GM12878 (cell line): ENCODE measurements at places on chromosomes 5 and 9. TPM values are rescaled to one million over a fixed set of nuclear protein-coding genes. Genes with fewer than 3 reads are reported as not detected.

Gene RNF208
- total RNA-seq = 10.7 and 12.0 TPM in 2 replicates

DNA sequence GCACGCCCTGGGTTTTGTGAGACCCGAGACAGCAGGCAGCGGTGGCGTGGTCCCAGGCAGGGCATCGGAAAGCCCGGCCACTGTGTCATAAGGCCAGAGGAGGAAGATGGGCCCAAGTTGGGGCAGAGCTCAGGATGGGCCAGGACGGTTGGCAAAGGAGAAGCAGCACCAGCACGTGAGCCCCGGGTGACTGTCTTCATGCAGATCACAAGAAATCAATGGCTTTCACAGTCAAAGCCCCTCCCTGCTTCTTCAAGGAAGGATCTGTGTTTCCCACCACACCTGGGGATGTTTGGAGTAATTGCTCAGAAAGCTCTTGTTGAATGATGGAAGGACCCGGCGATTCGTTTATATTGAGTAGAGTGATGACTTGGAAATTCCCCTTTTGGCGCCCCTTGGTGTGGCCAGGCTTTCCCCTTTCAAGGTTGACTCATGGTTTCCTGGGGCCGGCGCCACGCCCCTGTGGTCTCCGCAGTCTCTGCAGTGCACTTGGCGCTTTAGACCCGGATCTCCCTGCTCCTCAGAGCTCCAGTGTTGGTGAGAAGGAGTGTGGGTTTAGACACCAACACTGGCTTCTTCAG is 52.1 kb downstream of the IL31RA start:
- DNase-seq = peak; percentile 70

- peak; percentile 86 for DNase-seq
Observed at GRCh38 chr9:68546596-68547390, 6.1 kb upstream of the TMEM252 start.

DNA sequence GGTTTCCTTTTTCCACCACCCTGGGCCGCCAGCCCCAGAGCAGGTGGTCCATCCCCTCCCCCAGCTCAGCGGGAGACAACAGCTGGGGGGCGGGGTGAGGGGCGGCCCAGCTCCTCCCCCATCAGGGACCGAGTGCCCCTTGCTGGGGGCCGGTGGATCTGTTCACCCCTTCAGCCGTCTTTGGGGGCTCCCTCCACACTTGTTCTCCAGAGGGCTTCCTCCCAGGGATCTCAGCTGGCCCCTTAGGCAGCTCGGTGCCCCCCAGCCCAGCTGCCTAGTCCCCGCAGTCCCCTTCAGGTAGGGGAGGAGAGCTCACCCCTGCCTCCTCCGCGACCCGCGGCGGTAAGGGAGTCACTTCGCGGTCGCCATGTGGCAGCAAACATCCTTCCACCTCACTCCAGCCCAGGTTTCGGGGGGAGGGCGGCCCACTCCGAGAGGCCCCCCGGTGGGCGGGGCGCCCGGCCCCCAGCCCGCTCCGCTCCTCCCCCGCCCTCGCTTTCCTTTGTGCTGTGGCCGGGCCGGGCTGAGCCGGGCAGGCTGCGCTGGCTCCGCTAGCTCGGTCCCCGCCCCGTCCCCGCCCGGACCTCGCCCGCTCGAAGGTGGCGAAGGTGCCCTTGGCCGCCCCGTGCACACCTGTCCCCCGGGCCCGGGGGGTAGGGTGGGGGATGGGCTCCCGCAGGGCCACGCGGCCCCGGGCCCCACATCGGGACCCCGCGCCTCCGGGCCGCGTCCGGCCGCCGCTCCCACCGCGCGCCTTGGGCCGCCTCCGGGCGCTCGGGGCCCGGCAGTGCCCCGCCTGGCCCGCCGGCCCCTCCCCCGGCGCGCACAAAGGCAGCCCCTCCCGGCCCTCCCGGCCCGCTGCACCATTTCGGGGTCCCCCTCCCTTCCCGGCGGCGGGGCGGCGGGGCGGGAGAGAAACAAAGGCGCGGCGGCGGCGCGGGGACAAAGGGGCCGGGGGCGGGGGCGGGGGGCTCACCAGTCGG is 683 bp downstream of the DBN1 start:
- DNase-seq = no peak

- DNase-seq = no peak
Observed at GRCh38 chr5:141856037-141856790, 22.0 kb downstream of the PCDH1 start.

Gene KIF24
- 5.2 and 5.3 TPM in 2 replicates for total RNA-seq

GRCh38 chr5:5492087-5492933 is 69.8 kb downstream of the ICE1 start:
- DNase-seq = peak; percentile 25

DNA sequence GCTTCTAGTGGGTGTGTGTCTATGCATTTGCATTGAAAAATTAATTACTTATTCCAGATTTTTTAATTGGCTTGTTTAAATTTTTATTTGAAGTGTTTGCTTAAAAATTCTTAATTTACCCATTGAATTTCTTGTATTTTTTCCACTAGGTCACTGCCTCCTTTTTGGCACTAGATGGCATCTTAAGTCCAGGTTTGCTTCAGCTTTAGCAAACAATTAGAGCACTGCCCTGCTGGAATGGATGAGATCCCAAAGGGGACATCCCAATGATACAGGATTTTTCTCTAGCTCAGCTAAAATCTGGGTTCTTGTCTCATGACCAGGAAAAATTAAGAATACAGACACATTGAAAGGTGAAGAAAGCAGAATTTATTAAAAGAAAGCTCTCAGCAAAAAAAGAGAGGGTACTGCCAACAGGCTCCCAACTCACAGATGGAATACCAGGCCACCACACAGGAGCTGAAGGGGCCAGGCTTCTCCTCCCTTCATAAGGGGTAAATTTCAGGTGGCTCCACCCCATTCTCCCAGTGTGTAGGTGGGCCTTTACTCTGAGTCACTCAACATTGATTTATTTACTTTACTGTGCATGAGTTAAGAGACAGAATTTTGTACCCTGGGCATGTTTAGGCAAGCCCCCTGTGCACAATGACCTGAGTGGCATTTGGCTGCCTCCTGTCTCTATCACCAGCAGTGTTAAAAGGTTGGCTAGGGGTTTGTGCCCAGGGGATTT is 532.4 kb downstream of the ANXA1 start:
- no peak for DNase-seq

DNA sequence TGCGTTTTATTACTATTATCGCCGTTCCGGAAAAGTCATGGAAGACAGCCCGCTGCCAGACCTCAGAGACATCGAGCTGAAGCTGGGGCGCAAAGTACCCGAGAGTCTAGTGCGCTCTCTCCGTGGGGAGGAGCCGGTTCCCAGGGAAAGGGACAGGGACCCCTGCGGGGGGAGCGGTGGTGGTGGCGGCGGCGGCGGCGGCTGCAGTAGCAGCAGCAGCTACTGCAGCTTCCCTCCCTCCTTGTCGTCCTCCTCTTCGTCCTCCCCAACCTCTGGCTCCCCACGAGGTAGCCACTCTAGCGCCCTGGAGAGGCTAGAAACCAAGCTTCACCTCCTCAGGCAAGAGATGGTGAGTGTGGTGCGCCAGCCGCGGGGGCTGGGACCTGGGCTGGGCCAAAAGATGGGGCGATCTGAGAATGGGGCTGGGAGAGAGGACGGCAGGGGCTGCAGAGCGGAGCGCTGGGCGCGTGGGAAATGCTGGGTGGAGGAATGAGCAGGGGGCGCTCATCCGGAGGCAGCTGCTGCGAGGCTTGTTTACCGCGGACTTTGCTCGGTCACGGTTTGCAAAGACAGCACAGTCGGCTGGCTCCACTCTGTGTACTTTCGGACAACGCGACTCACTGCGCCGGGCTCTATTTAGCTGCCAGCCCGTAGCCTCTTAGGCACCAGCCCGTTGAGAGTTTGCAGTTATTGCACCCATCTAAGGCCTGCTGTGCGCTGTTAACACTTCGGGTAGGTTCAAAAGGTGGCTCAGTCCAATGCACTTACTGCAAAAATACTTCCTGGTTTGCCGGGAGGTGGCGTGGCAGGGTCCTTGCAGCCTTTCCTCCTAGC is 1.1 kb downstream of the LURAP1L start:
- DNase-seq = no peak

Gene CER1
- total RNA-seq = not detected in 2 replicates

- DNase-seq = no peak
Observed at GRCh38 chr5:169811023-169811422, 169.3 kb downstream of the INSYN2B start.

GRCh38 chr5:60540856-60541805 is 158.8 kb downstream of the DEPDC1B start:
- peak; percentile 90 for DNase-seq

DNA sequence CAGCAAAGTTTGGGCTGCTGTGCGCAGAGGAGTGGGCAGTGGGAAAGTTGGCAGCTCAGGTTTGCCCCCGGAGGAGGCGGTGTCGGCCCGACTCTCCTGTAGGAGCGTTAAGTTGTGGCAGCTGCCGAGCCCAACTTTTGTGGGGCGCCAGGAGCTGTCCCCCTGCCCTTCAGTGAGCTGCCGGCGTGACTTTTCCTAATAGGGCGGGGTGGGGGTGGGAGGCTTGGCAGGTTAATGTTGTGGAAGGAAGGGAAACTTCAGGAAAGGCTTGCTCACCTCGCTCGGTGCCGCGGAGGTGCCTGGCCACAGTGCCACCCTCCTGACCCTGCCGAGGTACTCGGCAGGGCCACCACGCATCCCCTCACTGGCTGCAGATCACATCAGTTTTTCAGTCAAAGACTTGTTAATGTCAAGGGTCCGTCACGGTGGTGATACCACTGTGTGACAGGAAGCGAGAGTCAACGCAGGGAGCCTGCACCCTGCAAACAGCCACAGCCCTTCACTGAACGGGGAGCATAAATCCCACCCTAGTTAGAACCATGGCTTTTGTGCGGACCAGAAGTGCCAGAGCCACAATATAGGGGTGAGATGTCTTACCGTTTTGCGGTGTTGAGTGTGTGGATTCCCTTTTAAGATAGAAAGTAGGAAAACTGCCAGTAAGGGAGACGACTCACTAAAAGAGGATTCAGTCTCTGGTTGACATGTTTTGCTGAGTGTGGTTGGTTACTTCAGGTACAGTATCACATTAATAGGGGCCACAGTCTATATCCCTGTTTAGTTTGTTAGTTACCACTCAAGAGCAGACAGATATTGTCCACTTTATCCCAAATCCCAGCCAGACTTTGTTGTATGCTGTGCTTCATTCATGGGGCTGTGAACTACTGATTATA is 796 bp downstream of the LNPEP start:
- no peak for DNase-seq

- DNase-seq = no peak
Observed at GRCh38 chr5:110769000-110769681, 30.3 kb downstream of the SLC25A46 start.
